ENCODE measurements at places on chromosomes 2 and 18. TPM values are rescaled to one million over a fixed set of nuclear protein-coding genes. Genes with fewer than 3 reads are reported as not detected.

Gene PXDN
- total RNA-seq = 16.9 TPM

Gene SERPINB13
- total RNA-seq = not detected

Gene LBX2
- 2.0 TPM for total RNA-seq

Gene UGT1A10
- not detected for total RNA-seq

Gene MC2R
- total RNA-seq = 21.9 TPM

Gene SOCS6
- total RNA-seq = 14.2 TPM

Gene CNDP2
- 104 TPM for total RNA-seq

Gene EVX2
- not detected for total RNA-seq

Gene CCDC141
- total RNA-seq = 10.2 TPM

Gene POTEC
- not detected for total RNA-seq

Data from adrenal gland (tissue), 19 donors.